CD4-positive, alpha-beta T cell (primary cell): ENCODE measurements at places on chromosomes 5 and 9. TPM values are rescaled to one million over a fixed set of nuclear protein-coding genes. Genes with fewer than 3 reads are reported as not detected.

GRCh38 chr5:55577353-55578060 lies 42.7 kb upstream of the PLPP1 start:
- DNase-seq = no peak
- H3K4me1 ChIP-seq = no peaks in the 10 kb centered on the region
- H3K4me3 ChIP-seq = no peak overlapping the region
- H3K27me3 ChIP-seq = no peaks in the 10 kb centered on the region
- H3K27ac ChIP-seq = no peak overlapping the region
- no peaks in the 10 kb centered on the region for H3K36me3 ChIP-seq

TIGD6 gene
- total RNA-seq = 1.4 TPM

C9orf50 gene
- not detected for total RNA-seq

PRDM9 gene
- total RNA-seq = not detected

- H3K27me3 ChIP-seq = no peaks in the 10 kb centered on the region
- no peak overlapping the region for H3K4me3 ChIP-seq
- no peak overlapping the region for H3K27ac ChIP-seq
- no peaks in the 10 kb centered on the region for H3K4me1 ChIP-seq
These were observed 367.6 kb downstream of the GLIS3 start for GRCh38 chr9:3931996-3932906.

DNA sequence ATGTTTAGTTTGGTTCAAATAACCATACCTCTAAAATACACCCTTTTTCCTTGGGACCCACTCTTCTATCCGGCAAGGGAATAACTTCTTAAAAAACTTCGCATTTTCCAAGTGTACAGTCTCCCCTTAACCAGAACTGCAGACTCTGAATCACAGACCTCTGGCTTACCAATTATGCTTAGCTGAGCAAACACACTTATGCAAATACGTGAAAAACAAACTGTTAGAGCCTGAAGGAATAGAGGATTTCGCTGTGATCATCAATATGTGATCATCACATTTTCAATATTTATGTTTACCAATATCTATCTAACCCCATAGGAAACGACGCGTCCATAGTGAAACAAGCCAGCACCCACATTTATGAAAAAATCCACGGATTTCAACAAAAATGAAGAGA lies 1.3 kb downstream of the LPAR1 start:
- H3K4me1 ChIP-seq = peaks cover 2% of the 10 kb centered on the region
- no peaks in the 10 kb centered on the region for H3K36me3 ChIP-seq
- H3K27me3 ChIP-seq = peaks cover 34% of the 10 kb centered on the region
- no peak for DNase-seq

GRCh38 chr9:91102269-91102668 lies 259.4 kb downstream of the AUH start:
- peaks cover 36% of the 10 kb centered on the region for H3K4me1 ChIP-seq
- H3K27ac ChIP-seq = no peak overlapping the region
- H3K36me3 ChIP-seq = no peaks in the 10 kb centered on the region
- peaks cover 4% of the 10 kb centered on the region for H3K27me3 ChIP-seq
- DNase-seq = no peak
- H3K4me3 ChIP-seq = no peak overlapping the region
